ENCODE measurements at places on chromosomes 1 and 21.

GRCh38 chr1:205709640-205710039 is 29.3 kb upstream of the SLC45A3 start:
- DNase-seq: no peak

- DNase-seq: no peak
Observed at GRCh38 chr1:246332078-246332477, 175.0 kb downstream of the SMYD3 start.

DNA sequence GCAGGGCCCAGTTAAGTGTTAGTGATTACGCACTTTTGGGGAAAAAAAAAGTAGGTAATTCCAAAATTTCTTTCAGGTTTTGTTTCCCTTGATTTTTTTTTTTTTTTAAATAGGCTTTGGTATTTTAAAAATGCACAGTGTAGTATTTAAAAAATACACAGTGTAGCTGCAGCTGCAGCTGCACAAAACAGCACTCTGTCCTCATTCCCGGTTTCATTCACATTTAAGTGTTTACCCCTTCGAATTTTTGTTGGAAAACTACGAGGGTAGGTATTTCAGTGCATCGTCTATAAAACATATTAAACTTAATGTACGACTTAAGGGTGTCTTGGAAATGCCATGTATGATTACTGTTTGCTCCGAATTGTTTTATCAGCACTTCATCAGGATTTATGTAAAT is 3.4 kb downstream of the NEK7 start:
- no peak for DNase-seq

DNA sequence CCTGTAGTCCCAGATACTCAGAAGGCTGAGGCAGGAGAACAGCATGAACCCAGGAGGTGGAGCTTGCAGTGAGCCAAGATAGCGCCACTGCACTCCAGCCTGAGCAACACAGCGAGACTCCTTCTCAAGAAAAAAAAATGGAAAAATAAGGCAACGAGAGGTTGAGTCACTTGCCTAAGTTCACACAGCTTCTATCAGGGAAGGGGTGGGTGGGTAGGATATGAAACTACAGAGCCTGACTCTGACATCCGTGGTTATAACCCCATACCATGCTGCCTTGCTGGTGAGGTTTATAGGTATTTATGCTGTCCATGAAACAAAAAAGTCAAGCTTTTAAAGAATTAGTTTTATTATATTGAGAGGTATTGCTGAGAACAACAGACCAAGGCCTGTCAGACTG is 61.5 kb upstream of the RAB4A start:
- no peak for DNase-seq
